Aorta (tissue), 5 donors: ENCODE measurements at places on chromosomes 6 and 20.
A peak's percentile ranks its signal among the peaks of the same experiment; 100 is the strongest.

- no peak for DNase-seq
- H3K36me3 ChIP-seq = no peaks in the 10 kb centered on the region
- no peaks in the 10 kb centered on the region for H3K27me3 ChIP-seq
- no peak overlapping the region for H3K4me3 ChIP-seq
Measured at GRCh38 chr6:123333000-123333756, 303.6 kb downstream of the TRDN start.

GRCh38 chr20:327186-328026 lies 2.1 kb downstream of the SOX12 start:
- H3K36me3 ChIP-seq = no peaks in the 10 kb centered on the region
- no peaks in the 10 kb centered on the region for H3K27me3 ChIP-seq
- H3K4me1 ChIP-seq = no peaks in the 10 kb centered on the region
- H3K4me3 ChIP-seq = peak overlapping the region; percentile 49

- no peaks in the 10 kb centered on the region for H3K36me3 ChIP-seq
- no peak for DNase-seq
- no peak overlapping the region for H3K27ac ChIP-seq
- no peak overlapping the region for H3K4me3 ChIP-seq
- no peaks in the 10 kb centered on the region for H3K27me3 ChIP-seq
Measured at GRCh38 chr6:100673641-100674040, 207.5 kb downstream of the ASCC3 start.

DNA sequence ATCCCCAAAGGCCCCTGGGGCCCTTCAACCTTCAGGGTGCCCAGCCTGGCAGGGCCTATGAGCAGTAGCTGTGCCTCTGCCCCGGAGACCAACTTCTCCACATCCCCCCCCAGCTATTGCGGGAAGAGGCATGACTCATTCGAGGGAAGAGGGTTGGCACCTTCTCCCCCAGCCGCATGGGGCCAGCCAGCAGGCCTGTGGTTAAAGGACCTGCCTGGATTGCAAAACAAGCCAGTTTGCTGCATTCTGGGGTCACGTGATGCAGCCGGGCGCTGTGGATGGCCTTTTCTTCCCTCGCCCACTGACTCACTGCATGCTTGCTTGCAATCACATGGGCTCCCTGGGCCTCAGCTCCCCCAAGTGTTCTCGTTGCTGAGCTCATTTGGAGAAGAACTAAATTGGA lies 182.5 kb downstream of the MAFB start:
- no peaks in the 10 kb centered on the region for H3K27me3 ChIP-seq
- H3K4me3 ChIP-seq = no peak overlapping the region
- peak; percentile 99 for DNase-seq
- no peaks in the 10 kb centered on the region for H3K36me3 ChIP-seq
- no peaks in the 10 kb centered on the region for H3K4me1 ChIP-seq

GRCh38 chr20:53081916-53082863 lies 110.0 kb downstream of the TSHZ2 start:
- H3K4me1 ChIP-seq = no peaks in the 10 kb centered on the region
- no peak for DNase-seq
- no peaks in the 10 kb centered on the region for H3K36me3 ChIP-seq
- H3K27ac ChIP-seq = no peak overlapping the region

- no peaks in the 10 kb centered on the region for H3K27me3 ChIP-seq
- no peak overlapping the region for H3K27ac ChIP-seq
- no peak overlapping the region for H3K4me3 ChIP-seq
- no peaks in the 10 kb centered on the region for H3K36me3 ChIP-seq
Measured at GRCh38 chr6:146781836-146782235, 183.1 kb downstream of the ADGB start.
